ENCODE measurements at places on chromosomes 3 and 15.

DNA sequence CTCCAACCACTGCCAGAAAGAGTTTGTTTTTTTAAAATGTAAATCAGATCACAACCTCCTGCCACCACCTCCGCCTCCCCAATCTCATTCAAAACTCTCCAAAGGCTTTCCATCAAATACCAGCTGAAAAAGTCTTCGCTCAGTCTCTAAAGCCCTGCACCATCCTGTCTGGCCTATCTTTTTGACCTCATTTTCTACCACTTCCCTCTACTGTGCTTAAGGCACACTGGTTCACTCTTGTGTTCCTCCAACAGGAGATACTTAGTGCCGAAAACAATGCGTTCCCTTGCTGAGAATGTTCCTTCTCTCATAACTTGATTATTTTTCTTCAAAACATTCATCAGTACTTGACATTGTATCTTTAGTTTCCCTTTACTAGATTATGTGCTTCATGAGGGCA is 3.5 kb downstream of the BTBD1 start:
- no peak for DNase-seq

DNA sequence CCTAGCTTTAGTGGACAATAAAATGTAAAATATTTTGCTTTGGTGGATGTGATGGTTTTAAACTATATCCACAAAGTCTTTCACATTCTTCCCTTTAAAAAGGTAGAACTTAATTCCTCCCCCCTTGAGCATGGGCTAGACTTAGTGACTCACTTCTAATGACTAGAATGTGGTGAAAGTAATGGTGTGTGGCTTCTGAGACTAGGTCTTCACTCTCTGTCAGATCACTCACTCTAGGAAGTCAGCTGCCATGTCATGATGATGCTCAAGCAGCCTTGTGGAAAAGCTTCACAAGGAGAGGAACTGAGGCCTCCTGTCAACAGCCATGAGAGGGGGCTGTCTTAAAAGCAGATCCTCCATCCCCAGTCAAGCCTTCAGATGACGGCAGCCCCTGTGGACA is 4.2 kb downstream of the LRRC2 start:
- no peak for DNase-seq

GRCh38 chr3:10300087-10300486 is 7.3 kb upstream of the GHRL start:
- DNase-seq = no peak

GRCh38 chr3:176046703-176047102 is 1150.6 kb downstream of the TBL1XR1 start:
- no peak for DNase-seq

DNA sequence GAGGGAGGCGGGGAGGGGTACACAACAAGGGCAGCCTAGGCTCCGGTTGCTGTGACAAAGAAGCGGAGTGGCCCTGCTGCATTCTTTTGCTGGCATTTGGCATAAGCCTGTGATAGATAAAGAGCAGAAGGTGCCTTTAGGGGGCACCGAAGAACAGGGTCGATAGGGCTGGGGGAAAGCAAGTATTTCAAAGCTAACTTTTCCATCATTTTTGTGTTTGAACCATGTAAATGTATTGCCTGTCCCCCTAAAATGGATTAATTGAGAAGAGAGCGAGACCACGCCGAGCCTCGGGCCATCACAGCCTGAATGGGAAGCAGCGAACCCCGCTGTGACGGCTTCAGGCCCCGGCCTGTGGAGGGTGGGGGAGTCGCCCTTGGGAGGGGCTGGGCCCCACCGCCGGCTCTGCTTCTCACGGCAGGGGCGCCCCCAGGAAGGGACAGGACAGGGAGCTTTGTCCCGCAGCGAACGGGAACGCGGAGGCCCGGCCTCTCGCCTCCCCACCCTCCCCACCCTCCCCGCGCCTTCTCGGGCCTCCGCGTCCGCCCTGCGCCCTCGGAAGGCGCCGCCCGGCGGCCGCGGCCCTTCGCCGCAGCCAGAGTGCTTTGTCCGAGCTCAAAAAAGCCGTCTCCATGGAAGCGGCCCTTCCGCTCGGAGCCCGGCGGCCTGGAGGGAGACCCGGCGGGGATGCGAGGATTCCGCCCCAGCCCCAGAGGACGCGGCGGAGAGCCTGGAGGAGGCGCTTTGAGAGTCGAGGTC is 32.4 kb upstream of the ALDH1L1 start:
- DNase-seq = no peak

DNA sequence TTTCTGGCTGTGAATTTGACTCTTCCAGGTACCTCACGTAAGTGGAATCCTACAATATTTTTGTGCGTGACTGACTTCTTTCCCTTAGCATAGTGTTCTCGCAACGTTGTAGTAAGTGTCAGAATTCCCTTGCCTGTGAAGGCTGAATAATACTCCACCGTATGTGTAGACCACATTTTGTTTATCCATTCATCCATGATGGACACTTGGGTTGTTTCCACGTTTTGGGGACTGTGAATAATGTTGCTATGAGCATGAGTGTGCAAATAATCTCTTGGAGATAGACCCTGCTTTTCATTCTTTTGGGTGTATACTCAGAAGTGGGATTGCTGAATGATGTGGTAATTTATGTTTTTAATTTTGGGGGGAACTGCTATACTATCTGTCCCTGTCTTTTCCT is 82.2 kb downstream of the APBA2 start:
- DNase-seq = no peak

GRCh38 chr3:25515171-25515570 is 87.1 kb downstream of the RARB start:
- DNase-seq = no peak

GRCh38 chr15:51163843-51164242 is 69.1 kb upstream of the TNFAIP8L3 start:
- no peak for DNase-seq

DNA sequence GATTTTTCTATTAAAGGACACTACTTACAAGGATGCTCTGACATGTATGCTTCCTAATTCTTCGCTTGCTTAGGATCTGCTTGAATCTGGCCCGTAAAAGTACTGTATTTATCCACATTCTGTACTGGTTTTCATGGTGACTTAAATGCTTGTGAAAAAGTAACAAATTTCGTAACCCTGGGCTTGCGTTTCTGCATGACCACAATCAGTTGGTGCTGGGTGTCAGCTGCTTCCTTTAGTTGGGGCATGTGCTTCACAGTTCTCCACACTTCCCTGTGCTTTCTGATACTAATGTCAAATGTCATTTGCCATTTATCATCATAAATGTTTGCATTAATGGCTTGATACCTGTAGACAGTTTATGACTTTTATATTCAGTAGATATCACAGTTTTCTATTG is 218.4 kb upstream of the MLF1 start:
- no peak for DNase-seq

- DNase-seq = no peak
These were observed 329.7 kb upstream of the TLE3 start for GRCh38 chr15:70427167-70428120.

DNA sequence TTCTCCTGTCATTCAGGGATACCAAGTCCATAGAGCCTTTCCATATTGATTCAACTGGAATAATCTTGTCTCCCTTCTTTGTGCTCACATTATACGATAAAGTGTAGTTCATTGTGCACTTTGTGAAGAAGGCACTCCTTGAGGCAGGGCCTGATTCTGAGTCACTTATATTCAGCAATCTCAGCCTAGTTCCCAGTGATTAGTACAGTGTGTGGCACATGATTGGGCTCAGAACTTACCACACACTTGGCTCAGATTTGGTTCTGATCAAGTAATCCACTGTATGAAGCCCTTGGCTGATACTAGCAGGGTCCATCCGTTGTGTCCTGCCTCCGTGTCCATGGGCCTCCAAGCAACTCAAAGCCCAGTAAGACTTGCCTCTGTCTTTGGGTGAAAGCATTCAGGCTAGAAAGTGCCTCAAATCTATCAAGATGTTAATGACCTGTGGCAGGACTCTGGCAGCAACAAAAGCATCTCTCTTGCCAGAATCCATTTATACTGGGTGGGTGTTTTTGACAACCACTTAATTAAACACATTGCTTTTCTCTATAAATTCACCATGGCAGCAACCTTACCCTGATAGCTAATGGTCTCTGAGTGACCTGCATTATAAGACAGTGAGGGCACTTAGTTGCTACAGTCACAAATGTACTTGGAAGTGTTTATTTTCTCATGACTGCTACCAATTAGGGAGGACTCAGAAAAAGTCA is 51.3 kb downstream of the TPRG1 start:
- DNase-seq = no peak

- DNase-seq = no peak
These were observed 108.4 kb downstream of the PTPRG start for GRCh38 chr3:61669668-61670299.

- no peak for DNase-seq
These were observed 263.9 kb upstream of the TGFBR2 start for GRCh38 chr3:30342318-30343060.

- DNase-seq = no peak
These were observed 20.8 kb upstream of the SNTN start for GRCh38 chr3:63631670-63632069.

DNA sequence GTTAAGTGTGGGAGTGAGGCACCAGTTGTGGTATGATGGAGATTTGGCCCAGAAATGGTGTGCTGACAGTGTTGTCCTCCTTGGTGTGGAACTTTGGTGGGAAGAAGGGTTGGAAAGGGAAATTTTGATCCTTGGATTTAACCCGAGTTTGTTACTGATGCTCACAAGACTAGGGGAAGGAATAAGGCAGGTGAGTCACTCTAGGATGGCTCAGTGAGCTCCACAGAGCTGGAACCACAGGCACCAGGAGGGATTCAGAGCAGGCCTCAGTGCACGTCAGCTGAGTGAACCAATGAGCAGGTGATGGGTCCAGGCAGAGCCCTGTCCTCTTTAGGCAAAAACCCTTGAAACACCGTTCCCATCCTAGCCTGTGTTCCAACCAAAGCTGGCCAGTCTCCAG is 11.4 kb downstream of the CHRD start:
- DNase-seq = no peak

- no peak for DNase-seq
These were observed 39.7 kb downstream of the SLC28A1 start for GRCh38 chr15:84924077-84924731.

GRCh38 chr3:15387171-15387581 is 40.2 kb downstream of the METTL6 start:
- DNase-seq = no peak

- no peak for DNase-seq
These were observed 380.8 kb downstream of the LRTM1 start for GRCh38 chr3:54547051-54547450.

DNA sequence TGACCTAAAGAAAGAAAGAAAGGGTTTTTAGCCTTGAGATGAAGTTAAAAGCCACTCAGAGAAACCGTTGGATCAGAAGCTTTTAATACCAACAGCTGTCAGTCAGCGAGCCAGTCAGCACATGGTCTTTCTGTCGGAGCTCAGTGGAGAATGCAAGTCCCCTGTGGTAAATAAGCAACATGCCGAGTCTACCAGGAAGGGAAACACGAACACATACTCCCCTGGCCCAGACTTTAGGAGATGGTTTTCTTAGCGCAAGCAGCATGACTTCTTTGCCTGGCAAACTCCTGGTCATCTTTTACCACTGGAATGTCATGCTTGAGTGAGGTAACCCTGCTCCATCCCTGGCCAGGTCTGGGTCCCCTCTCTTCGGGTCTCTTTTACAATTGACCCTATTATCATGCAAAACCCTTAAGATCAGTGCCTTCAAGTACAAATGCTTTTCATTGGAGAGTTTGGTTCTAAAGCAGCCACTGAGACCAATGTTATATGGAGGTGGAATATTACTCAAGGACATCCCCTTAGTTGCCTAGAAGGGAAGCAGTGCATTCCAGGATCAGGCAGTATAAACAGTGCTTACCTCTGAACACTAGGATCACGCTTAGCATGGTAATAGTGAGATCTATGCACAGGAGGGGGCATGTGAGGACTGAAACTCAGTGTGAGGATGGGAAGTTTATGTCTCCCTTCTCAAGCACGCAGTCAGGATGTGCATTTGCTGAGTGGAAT is 28.2 kb downstream of the SLCO3A1 start:
- DNase-seq = no peak

DNA sequence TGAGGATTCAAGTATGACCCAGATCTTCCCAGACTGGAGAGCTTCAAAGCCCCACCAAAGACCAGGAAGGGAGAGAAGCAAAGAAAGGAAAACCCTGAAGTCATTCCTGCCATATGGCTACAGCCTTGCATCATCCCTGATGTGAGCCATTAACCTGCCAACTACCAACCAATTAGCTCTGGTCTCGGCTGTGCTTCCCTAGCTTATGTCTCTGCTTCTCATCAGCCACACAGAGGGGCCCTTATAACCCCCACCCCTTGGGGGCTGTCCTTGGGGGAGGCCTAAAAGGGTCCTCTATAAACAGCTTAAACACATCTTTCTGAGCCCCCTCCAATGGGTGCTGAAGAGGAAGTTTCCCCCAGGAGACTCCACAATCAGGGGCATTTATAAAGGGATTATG is 52.8 kb downstream of the NOX5 start:
- DNase-seq = no peak

DNA sequence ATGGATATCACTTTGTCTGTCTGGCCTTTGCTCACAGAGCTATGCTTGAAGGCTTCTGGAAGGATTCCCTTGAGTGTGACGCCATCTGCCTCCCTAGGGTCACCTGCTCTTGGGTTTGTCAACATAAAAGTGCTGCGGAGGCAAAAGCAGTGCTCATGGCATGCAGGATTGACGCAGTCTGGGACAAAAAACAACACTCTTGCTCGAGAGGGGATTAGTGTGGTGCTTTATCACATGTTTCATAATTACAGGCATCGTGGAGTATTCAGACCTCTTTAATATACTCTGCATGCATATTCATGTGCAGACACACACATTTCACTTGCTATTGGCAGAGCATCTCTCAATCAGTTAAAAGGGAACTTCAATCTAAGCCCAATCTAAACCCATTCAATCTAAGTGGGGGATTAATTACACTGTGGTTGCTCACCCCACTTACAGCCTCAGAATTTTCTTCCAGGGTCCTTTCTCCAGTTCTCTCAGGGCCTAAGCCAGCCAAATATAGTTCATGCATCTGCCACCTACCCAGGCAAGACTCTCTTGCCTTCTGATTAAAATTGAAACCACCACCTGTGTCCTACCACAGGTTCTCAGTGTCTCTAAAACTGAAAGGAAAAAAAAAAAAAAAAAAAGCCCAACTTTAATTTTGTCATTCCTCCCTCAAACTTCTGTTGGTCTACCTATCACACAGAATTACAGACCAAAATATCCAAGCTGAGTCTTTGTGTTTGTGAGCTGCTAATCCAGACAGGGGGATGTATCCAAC is 75.6 kb downstream of the BFSP2 start:
- no peak for DNase-seq

GRCh38 chr3:127328421-127328820 is 40.6 kb upstream of the PRR20G start:
- DNase-seq = no peak

- DNase-seq = no peak
These were observed 172.3 kb upstream of the UBE2E1 start for GRCh38 chr3:23633261-23633960.

Data from stimulated activated CD8-positive, alpha-beta memory T cell treated with anti-CD3 and anti-CD28 coated beads, Interleukin-7, amount 100 ng/mL, for 4 hours (primary cell).